ENCODE measurements at places on chromosomes 5 and 9.

- no peak for DNase-seq
These were observed 58.9 kb upstream of the MCCC2 start for GRCh38 chr5:71528206-71528605.

GRCh38 chr5:65327582-65327981 lies 154.1 kb downstream of the ADAMTS6 start:
- no peak for DNase-seq

DNA sequence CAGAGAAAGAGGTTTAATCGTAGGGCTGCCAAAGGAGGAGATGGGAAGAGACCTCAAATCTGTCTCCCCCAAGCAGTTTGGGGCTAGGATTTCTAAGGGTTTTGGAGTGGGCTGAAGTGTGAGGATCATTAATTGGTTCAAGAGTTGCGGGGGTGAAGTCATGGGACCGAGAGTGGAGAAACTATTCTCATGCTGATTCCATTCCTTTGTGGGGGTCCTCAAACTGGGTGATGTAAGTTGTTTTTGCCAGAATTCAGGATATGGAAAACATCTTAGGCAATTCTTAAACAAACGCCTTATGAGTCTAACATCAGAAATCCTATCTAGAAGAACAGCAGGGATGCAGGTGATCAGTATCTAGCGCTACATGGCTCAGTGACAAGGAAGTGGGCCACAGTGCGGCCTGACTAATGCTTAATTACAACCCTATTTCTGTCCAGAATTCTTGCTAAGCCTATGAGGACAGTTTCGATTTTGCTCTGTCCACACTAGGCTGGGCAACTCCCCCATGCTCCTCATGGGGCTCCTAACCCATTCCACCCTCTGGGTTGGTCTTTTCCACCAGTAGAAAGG lies 27.7 kb upstream of the TRIO start:
- DNase-seq = no peak

DNA sequence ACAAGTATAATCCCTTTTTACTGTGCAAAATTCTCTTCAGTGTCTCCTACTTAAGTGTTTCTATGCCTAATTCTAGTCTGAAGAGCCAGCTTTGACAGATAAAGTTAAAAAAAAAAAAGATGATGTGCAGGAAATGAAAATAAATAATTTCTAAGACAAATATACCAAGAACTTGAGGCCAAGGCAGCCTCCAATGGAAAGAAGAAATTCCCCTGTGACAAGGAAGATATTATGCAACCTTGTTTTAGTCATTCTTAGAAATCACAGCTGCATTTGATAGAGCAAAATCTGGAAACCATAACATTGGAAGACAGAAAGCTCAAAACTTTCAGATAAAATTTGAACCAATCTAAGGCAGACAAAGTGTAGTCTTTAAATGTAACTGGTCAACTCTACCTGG lies 375.9 kb upstream of the TLE4 start:
- DNase-seq = no peak

Data from stimulated activated CD8-positive, alpha-beta memory T cell treated with anti-CD3 and anti-CD28 coated beads, Interleukin-2, amount 100 ng/mL, for 1 hour (primary cell).